Activated CD8-positive, alpha-beta memory T cell treated with anti-CD3 and anti-CD28 coated beads, Interleukin-2, amount 50 U/mL, for 4 hours (primary cell): ENCODE measurements at places on chromosomes 16 and 17.

DNA sequence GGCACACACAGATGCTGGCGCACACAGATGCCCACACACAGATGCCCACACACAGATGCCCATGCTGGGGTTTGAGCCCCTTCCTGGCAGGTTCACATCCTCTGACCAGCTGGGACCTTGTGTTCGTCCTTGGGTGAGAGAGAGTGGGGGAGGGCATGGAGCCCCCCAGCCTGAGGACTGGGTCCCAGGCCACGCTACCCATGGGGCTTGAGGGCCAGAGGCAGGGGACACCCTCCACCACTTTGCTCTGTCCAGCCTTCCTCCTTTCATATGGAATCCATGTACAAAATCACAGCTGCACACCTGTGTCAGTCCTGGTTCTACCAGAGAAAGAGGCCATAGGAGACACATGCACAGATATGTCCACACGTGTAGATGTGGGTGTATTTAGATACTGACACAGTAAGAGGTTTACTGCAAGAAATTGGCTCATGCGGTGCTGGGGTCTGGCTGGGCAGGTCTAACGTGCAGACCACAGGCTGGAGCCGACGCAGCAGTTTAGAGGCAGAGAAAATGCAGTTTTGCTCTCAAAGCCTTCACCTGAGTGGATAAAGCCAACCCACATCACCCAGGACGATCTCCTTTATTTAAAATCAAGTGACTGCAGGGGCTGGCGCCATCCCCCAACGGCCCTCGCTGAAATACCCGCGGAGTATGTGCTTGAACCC, 10.8 kb downstream of the SLC22A31 start:
- no peak for DNase-seq

DNA sequence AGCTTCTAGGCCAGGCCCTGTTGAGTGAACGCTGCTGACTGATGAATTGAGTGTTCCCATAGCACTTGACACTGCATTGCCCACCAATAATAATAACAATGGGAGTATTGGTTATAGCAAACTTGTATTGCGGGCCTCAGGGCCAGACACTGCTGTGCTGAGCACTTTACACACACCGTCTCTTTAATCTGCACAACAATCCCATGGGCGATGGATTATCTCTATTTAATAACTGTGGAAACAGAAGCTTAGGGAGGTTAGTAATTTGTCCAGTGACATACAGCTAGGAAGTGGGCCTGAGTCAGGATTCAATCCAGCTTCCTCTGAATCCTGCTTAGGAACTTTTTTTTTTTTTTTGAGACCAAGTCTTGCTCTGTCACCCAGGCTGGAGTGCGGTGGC, 11.2 kb downstream of the ARHGAP23 start:
- no peak for DNase-seq

DNA sequence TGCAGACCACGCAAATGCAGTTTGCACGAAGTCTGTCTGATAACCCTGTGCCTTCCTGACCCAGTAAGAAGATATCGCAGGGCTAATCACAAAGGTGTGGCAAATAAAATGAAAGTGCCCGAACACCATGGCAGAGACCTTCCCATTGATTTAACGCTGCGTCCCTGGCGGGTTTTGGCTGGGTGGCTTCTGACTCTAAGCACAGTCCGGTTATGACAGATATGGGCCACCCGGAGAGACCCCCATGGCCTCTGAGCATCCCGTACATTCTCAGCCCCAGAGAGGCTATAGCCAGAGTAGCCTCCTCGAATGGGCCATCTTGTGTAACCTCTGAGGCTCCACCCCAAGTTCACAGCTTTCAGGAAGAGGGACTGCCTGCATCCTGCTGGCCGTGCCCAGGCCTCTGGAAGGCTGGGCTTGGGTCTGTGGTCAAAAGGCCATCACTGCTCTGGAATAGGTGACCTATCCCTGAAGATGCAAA, 5.5 kb downstream of the FOXC2 start:
- no peak for DNase-seq

GRCh38 chr16:68227850-68228553, 7.9 kb downstream of the ESRP2 start:
- no peak for DNase-seq

DNA sequence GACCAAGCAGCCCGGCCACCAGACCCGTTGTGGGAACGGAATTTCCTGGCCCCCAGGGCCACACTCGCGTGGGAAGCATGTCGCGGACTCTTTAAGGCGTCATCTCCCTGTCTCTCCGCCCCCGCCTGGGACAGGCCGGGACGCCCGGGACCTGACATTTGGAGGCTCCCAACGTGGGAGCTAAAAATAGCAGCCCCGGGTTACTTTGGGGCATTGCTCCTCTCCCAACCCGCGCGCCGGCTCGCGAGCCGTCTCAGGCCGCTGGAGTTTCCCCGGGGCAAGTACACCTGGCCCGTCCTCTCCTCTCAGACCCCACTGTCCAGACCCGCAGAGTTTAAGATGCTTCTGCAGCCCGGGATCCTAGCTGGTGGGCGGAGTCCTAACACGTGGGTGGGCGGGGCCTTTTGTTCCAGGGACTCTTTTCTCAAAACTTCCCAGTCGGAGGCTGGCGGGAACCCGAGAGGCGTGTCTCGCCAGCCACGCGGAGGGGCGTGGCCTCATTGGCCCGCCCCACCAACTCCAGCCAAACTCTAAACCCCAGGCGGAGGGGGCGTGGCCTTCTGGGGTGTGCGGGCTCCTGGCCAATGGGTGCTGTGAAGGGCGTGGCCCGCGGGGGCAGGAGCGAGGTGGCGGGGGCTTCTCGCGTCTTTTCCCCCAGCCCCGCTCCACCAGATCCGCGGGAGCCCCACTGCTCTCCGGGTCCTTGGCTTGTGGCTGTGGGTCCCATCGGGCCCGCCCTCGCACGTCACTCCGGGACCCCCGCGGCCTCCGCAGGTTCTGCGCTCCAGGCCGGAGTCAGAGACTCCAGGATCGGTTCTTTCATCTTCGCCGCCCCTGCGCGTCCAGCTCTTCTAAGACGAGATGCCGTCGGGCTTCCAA, at the start of gene SLC2A4:
SLC2A4 (plus strand) TSS at position 645 of the 879 bp plus-strand sequence; CDS start at position 862, 217 bp downstream.
- peak; percentile 86 for DNase-seq

DNA sequence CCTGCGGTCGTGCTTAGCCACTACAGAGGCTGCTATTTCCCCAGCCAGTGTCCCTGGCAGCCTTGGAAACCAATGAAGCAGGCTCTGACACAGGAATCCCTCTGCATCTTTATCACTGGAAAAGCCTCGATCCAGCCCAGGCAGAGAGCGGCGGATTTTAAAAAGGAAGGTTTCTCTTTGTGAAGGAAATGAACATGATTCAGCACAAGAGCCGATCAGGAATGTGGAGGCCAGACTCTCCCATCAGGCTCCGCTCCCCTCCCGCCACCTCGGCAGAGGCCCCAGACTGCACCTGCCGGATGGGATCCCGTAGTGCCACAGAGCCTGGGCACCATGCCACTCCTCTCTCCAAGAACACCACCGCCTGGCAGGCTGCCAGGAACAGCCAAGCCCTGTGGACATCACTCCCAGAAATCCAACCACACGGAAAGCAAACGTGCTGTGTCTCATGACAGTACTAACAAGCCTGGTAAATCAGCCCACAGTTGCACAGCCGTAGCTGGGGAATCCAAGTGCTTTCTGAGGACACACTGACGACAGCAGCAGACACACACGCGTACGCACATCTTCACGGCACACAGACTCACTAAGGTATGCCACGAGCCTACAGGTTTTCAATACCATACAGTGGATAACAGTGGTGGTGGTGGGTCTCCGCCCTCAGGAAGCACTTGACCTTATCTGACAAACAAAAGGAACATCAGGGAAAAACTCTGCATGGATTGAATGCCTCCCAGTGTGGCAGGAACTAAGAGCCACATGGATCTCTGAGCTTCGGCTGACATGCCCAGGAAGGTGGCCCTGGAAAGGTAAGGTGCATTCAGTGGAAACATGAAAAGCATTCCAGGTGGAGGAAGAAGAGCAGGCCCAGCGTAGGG, 5.4 kb downstream of the LRRC75A start:
- no peak for DNase-seq

GRCh38 chr17:56943505-56944125, 17.2 kb downstream of the COIL start:
- no peak for DNase-seq

- no peak for DNase-seq
Observed at GRCh38 chr17:80349151-80349651, 65.8 kb upstream of the ENDOV start.

DNA sequence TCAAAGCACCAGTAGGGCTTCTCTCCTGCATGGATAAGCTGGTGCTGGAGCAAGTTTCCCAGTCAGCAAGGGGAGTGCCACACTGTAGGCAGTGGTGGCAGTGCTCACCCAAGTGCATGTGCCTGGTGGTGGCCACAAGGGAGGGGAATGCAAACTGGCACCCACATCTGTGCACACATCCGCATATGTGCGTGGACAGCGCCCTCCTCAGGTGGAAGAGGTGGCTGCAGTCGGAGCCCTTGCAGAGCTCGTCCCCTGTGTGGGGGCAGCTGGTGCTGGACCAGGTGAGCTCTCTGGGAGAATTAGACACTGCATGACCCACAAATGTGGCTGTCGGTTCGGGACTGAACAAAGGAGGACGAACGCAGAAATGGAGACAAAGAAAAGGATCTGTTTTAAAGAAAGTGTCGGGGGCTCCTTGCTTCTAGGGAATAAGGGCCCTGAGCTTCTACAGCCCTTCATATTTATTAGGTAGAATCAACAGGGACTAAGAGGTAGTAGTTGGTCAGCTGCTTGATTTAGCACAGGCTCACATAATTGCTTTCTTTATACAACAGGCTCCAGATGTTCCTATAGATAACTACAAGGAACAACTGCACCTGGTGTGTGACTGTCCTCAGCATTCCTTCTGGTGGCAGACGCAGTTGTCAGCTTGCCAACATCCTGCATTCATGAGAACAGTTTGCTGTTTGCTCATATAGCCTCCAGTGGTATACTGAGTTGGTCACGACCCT, 5.3 kb upstream of the ZNF689 start:
- DNase-seq = peak; percentile 60

DNA sequence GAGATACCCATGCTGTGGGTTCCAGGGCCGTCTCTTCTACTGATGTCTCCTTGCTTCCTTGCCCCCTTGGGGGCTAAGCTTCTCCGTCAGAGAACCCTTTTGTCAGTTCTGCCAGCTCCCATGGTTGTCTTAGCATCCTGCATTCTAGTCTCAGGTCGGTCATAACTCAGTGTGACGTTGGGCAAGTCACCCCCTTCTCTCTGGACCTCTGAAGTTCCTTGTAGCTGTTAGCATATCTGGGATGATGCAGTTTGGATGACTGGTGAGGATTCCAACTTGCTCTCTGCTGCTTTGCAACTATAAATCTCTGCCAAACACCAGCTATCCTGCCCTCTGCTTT, 8.9 kb upstream of the MYL4 start:
- no peak for DNase-seq

- no peak for DNase-seq
Observed at GRCh38 chr16:2362218-2362617, 21.7 kb upstream of the ABCA3 start.

GRCh38 chr17:16472539-16472938, 19.5 kb downstream of the LRRC75A start:
- no peak for DNase-seq

- peak; percentile 39 for DNase-seq
Observed at GRCh38 chr17:76556765-76557367, 17.0 kb downstream of the PRCD start.

- DNase-seq = peak; percentile 41
Observed at GRCh38 chr17:2724784-2725164, 13.2 kb upstream of the CLUH start.

- no peak for DNase-seq
Observed at GRCh38 chr17:50326831-50327364, 19.0 kb upstream of the XYLT2 start.

- no peak for DNase-seq
Observed at GRCh38 chr16:82748026-82748425, 121.3 kb downstream of the CDH13 start.

DNA sequence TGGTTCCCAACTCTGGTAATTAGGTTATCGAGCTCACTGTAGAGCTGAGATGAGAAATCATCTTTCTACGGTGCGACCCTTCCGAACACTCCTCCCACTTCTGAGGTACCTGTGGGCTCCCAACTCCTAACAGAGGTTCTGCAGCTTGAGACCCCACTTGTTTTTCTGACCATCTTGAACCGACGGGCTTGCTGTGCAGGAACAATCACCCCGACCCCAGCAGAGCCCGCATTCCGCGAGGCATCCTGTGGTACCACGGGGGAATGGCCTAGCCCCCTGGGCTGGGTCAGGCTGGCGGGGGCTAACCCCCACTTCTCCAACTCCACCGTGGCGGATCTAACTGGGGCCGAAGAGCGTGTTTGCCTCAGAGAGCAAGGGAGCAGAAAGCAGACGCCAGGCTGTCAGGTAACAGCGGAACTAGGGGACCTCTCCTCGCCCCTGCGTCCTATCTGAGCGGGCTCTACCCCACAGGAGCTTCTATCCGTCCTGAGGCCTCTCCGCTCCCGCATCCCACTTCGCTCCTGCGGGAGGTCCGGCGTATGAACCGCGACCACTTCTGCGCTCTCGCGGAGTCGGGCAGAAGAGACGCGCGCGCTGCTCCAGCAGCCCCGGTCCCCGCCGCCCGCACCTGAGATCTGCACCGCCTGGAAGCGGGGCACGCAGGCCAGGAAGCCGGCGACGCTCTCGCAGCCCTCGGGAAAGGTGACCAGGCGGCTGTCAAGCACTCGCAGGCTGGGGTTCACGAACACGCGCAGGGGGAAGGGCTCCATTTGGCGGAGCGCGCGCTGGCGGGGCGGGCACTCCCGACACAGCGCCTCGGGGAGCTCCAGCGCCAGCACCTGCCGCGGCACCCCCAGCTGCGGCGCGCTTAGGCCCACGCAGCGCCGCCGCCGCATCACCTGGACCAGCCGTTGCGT, 761 bp downstream of the PDF start:
- DNase-seq = peak; percentile 65

- DNase-seq = no peak
Observed at GRCh38 chr16:81718637-81719036, 60.5 kb upstream of the PLCG2 start.

DNA sequence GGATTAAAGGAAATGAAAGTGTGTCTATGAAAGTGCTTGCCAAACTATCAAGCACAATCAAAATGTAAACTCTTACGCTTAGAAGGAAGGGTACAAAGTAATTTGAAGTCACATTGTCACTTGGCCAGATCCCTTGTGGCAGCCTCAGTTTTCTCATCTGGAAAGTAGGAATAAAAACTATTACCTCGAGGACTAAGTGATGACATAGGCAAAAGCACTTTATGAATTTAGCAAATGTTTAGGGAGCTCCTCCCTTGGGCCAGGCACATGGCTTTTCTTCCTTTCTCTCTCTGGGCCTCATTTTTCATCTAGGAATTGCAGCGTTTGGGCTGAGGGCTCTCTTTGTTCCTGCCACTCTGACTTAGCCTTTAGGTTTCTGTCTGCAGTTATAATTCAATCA, 28.5 kb downstream of the DYNLL2 start:
- DNase-seq = no peak
